ENCODE measurements at places on chromosomes 7 and 10.

DNA sequence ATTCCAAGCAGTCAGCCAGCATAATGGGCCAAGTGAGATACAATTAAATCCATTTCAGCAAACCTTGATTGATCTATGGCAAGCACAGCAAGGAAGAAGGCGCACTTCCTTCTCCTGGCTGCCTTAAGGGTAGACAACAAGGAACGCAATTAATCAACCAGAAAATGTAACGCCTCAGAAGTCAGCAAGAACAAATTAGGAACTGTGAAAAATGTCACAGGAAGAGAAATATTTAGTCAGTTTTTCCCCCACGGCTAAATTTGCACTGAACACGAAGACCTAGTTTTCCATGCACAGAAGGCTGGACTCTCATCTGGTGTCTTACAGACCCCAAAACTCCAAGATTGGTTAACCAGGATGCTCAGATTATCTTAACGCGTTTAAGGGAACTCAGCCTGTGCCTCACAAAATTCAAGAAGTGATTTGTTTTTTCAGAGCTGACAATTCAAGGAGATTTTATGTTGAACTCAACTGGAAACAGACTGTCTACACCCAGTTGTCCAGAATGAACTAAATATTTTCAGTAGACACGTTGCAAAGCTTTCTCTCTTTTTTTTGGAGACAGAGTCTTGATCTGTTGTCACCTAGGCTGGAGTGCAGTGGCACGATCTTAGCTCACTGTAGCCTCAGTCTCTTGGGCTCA, 14.2 kb downstream of the SNX8 start:
- no peak for DNase-seq

GRCh38 chr10:78945838-78946237, 122.9 kb upstream of the ZMIZ1 start:
- DNase-seq: no peak

DNA sequence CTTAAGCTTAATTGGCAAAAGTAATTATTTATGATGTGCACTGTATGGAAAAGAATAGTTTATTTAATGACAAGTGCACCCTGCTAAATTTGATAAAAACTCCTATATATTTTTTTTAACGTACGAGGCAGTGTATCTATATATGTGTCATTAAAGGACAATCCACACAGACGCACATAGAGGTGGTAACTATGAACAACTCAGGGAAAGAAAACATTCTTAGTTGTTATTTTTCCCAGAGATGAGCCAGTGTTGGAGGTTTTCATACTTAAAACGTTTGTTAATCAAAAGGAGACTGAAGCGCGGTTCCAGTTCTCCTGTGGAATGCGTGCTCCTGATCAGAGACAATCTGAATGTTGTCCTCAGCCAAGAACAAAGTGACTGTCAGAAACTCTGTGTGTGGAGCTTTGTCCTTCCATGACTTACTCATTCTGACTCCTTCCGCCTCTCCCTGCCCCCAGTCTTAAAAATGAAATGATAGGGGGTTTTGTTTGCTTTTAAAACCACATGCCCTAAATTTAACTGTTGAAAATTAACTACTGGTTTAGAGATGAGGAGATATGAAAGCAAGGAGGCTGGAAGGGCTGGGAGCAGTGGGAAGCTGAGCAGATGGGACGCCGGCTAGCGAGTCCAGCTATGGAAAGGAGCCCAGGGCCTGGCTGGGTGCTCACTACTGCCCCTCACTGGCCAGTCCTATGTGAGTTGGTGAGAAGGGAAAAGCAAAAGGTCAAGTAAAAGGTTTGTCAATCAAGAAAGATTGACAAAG, 99.6 kb downstream of the SVIL start:
- no peak for DNase-seq

GRCh38 chr7:110673148-110673547, 417.8 kb upstream of the LRRN3 start:
- DNase-seq: no peak

Data from stimulated activated naive CD4-positive, alpha-beta T cell (primary cell).